ENCODE measurements at places on chromosomes 6 and 20.
A peak's percentile ranks its signal among the peaks of the same experiment; 100 is the strongest.

GRCh38 chr6:81625216-81625615 lies 127.3 kb downstream of the TENT5A start:
- DNase-seq, result no peak
- H3K36me3 ChIP-seq, result no peaks in the 10 kb centered on the region
- H3K27ac ChIP-seq, result no peak overlapping the region
- no peak overlapping the region for H3K4me3 ChIP-seq
- no peaks in the 10 kb centered on the region for H3K4me1 ChIP-seq
- H3K27me3 ChIP-seq, result no peaks in the 10 kb centered on the region

DNA sequence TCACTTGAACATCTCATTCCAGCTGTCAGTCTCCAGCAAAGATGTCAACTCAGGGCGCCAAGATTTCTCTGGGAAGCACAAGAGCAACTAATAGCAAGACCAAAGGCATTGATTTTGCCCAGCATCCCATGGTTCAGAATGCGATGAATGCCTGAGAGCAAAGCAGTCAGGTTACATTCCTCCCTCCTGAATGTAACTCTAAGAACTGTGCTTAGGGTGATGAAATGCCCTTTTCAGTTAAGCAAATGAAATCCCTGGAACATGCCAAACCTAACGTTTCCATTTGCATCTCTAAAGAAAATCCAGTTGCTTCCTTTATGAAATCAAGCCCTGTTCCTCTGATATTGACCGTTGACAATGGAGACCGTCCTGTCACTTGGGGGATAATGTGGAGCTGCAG lies 224.0 kb upstream of the PLN start:
- no peak overlapping the region for H3K27ac ChIP-seq
- no peaks in the 10 kb centered on the region for H3K27me3 ChIP-seq
- no peak for DNase-seq
- no peak overlapping the region for H3K4me3 ChIP-seq
- peaks cover 4% of the 10 kb centered on the region for H3K4me1 ChIP-seq

DNA sequence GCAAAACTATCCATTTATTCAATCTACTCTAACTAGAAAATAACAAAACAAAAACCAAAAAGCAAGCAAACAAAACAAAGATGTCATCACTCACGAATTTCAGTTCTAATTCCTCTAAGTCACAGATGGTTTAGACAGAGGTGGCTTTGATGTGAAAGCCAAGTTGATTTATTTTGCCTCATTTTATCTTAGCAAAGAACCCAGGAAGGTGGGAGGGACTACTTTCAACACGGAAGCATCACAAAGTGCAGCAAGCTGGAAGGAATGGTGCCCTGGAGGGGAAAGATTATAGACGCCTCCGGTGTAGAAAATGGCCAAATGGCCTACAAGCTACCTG lies 88.4 kb downstream of the LAMP5 start:
- no peaks in the 10 kb centered on the region for H3K36me3 ChIP-seq
- H3K4me3 ChIP-seq, result no peak overlapping the region
- H3K27me3 ChIP-seq, result no peaks in the 10 kb centered on the region
- no peak overlapping the region for H3K27ac ChIP-seq

GRCh38 chr20:5393218-5393870 lies 76.6 kb upstream of the PROKR2 start:
- DNase-seq, result peak; percentile 51
- no peaks in the 10 kb centered on the region for H3K4me1 ChIP-seq
- peak overlapping the region; percentile 64 for H3K27ac ChIP-seq
- H3K27me3 ChIP-seq, result peaks cover 13% of the 10 kb centered on the region
- H3K36me3 ChIP-seq, result no peaks in the 10 kb centered on the region
- no peak overlapping the region for H3K4me3 ChIP-seq

GRCh38 chr20:54716790-54717189 lies 241.4 kb downstream of the DOK5 start:
- no peaks in the 10 kb centered on the region for H3K36me3 ChIP-seq
- no peak for DNase-seq
- H3K4me3 ChIP-seq, result no peak overlapping the region

GRCh38 chr6:132669690-132670291 lies 10.8 kb upstream of the TAAR1 start:
- H3K4me3 ChIP-seq, result no peak overlapping the region
- no peaks in the 10 kb centered on the region for H3K27me3 ChIP-seq

- no peaks in the 10 kb centered on the region for H3K27me3 ChIP-seq
- peak within 1 kb of the TSS; percentile 22 for H3K27ac ChIP-seq
- peak; percentile 46 for DNase-seq
- H3K36me3 ChIP-seq, result no peaks in the 10 kb centered on the region
- H3K4me3 ChIP-seq, result peak within 1 kb of the TSS; percentile 97
These were observed at the start of gene PERP for GRCh38 chr6:138107078-138107751. Gene PERP, minus strand, starts transcription at chr6:138107419. Its CDS starts 79 bp downstream, at chr6:138107340.

DNA sequence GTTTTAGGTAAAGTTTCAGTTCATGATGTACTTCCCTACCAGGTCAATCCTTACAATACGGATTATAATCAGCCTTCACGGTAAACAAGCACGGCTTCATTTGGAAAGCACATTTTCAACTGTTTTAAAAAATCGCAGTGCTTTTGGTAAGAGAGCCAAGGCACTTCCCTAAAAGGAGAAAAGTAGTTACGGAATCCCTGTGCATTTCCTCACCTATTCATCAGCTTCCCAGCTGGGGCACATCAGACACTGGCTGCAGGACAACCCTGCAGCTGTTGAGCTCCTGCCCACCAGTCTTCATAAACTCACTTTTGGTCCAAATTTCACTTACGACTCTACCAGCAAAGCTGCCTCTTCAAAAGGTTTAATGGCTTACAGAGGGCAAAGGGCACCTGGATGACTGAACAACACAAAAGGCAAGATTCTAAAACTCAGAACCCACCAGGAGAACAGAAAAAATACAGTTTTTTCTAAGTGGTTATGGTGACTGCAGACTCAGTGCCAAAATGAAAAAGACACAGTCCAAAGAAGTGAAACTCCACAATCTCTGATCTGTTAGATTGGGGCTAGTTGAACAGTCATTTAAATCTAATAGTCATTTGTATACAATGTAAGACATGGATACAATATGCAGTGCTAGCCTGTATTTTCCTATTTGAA lies 7.5 kb downstream of the SNX5 start:
- no peaks in the 10 kb centered on the region for H3K27me3 ChIP-seq
- H3K27ac ChIP-seq, result no peak overlapping the region
- H3K36me3 ChIP-seq, result peaks cover 86% of the 10 kb centered on the region
- no peak overlapping the region for H3K4me3 ChIP-seq
- peaks cover 16% of the 10 kb centered on the region for H3K4me1 ChIP-seq
- DNase-seq, result no peak

DNA sequence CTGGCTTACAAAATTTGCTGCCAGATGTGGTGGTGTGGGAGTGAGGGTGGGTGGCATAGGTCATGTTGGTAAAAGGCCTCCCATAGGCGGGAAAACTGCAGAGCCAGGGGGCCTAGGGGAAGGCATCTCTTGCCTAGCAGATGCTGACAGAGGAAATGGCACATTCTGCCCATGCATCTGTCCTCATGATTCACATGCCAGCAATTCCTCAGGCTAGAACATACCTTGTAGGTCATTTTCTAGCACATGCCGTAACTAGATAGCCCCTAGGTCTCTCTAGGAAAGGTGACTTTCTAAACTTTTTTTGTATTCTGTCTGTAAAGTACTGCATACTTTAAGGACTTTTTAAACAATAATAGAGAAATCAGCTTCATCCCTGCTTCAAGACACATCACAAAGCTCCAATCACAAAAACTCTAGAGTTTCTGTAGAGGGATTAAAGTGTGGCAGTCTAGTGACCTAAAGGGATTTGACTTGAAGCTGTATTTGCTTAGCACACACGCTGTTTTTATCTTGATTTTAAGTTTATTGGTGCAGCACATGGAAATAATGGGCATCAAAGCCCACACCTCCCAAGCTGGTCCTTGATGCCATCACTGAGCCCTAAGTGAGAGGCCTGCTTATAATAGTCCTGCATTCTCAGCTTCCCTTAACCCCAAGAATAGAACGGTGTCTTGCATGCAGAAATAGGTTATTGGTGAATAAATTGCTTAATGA lies 55.2 kb downstream of the ANKEF1 start:
- H3K27ac ChIP-seq, result no peak overlapping the region
- H3K27me3 ChIP-seq, result no peaks in the 10 kb centered on the region
- no peaks in the 10 kb centered on the region for H3K4me1 ChIP-seq
- DNase-seq, result no peak

GRCh38 chr6:127879685-127880084 lies 21.2 kb downstream of the THEMIS start:
- peak; percentile 27 for DNase-seq
- H3K36me3 ChIP-seq, result no peaks in the 10 kb centered on the region
- no peak overlapping the region for H3K27ac ChIP-seq

GRCh38 chr6:33017694-33018353 lies 8.4 kb upstream of the HLA-DOA start:
- H3K4me3 ChIP-seq, result no peak overlapping the region
- DNase-seq, result no peak
- H3K4me1 ChIP-seq, result no peaks in the 10 kb centered on the region

GRCh38 chr6:45783716-45784115 lies 231.9 kb downstream of the CLIC5 start:
- no peak for DNase-seq
- no peak overlapping the region for H3K27ac ChIP-seq
- H3K4me3 ChIP-seq, result no peak overlapping the region
- peaks cover 11% of the 10 kb centered on the region for H3K4me1 ChIP-seq

GRCh38 chr20:39916236-39916765 lies 772.7 kb downstream of the MAFB start:
- H3K27me3 ChIP-seq, result no peaks in the 10 kb centered on the region
- H3K27ac ChIP-seq, result no peak overlapping the region
- no peak overlapping the region for H3K4me3 ChIP-seq
- H3K4me1 ChIP-seq, result no peaks in the 10 kb centered on the region
- no peaks in the 10 kb centered on the region for H3K36me3 ChIP-seq
- no peak for DNase-seq

DNA sequence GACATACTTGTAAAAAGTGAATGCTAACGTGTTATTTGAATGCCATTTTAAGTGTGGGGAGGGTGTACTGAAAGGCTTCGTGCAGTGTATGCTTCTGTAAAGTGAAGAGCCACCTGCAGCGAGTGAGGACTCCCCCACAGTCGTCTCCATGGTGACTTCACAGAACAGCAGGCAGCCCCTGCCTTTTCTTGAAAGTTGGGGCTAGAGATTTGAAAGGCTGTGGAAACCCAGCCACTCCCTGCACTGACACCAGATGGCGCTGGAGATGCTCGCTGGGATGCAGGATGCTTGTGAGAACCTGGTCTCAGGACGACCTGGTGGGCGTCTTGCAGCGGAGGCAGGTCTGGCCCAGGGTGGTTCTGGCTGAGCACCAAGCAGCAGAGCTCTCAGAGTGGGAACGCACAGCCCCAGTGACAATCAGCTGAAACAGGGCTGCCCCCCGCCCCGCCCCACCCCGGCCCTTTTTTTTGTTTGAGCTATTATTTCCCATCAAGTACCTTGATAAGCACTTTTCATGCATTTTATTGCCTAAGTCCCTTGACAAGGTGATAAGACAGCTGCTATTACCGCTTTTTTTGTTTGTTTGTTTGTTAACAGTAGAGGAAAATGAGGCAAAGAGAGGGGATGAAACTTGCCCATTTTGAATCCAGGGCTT lies 150.3 kb downstream of the SYCP2 start:
- H3K27me3 ChIP-seq, result no peaks in the 10 kb centered on the region
- H3K27ac ChIP-seq, result no peak overlapping the region
- H3K4me1 ChIP-seq, result peaks cover 4% of the 10 kb centered on the region
- DNase-seq, result peak; percentile 77
- no peaks in the 10 kb centered on the region for H3K36me3 ChIP-seq

All from neuronal stem cell (in vitro differentiated cells).